Inflammatory macrophage (primary cell): ENCODE measurements at places on chromosomes 11 and 22.

DNA sequence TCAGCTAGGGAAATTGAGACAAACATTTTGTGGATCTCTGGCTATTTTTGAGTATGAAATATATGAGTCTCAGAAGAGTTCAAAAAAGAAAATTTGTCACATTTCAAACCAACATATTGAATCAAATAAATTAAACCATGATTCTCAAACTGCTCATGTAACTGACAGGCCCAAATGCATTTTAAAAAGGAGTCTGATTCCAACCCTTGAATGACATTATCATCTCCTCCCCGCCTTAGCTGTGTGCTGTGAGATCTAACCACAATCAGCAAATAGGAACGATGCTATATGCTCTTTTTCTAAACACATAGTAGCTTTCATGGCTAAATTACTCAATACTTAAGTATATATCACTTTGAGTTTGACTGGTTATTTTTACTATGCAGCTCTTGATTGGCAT is 57.1 kb downstream of the EFCAB6 start:
- DNase-seq, result no peak

GRCh38 chr11:79439886-79440570 is 802 bp downstream of the TENM4 start:
- DNase-seq, result peak; percentile 9

GRCh38 chr11:984546-984945 is 52.0 kb downstream of the MUC6 start:
- DNase-seq, result no peak

DNA sequence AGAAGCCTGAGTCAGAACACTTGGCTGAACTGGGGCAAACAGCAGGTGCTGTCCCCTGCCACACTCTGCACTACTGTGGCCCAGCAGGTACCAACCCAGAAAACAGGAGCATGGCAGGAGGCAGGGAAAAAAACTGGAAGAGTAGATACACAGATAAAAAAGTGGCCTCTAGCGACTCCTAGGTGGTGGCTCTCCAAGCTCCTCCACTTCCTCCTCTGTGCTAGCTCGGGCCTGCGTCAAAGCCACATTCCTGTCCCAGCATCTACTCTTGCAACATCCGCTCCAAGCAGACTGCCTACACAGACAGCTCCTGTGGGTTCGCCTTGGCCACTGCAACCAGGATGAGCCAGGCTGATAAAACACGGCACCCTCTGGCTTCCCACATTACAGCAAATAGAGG is 6.9 kb downstream of the OR8B12 start:
- DNase-seq, result peak; percentile 78

DNA sequence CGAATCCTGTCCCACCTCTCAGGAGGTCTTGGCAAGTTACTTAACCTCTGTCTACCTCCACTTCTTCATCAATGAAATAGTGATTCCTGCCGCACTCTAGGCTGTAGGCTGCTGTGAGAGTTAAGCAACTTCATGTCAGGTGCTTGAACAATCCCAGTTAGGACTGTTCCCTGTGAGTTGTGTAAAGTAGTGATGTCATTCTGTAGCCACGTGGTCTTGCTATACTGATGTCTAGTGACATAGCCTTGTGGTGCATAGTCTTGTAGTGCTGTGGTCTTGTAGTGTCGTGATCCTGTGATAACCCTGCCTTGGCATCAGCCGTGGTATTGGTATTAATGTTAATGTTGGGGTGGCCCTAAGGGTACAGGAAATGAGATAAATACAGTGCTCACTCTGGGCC is 30.3 kb upstream of the PRR5 start:
- DNase-seq, result peak; percentile 91

GRCh38 chr11:10375280-10375971 is 70.6 kb downstream of the ADM start:
- no peak for DNase-seq

GRCh38 chr22:19970479-19971275 is 29.1 kb upstream of the TXNRD2 start:
- peak; percentile 56 for DNase-seq

- DNase-seq, result no peak
Measured at GRCh38 chr11:102929166-102929565, 26.4 kb downstream of the MMP13 start.

DNA sequence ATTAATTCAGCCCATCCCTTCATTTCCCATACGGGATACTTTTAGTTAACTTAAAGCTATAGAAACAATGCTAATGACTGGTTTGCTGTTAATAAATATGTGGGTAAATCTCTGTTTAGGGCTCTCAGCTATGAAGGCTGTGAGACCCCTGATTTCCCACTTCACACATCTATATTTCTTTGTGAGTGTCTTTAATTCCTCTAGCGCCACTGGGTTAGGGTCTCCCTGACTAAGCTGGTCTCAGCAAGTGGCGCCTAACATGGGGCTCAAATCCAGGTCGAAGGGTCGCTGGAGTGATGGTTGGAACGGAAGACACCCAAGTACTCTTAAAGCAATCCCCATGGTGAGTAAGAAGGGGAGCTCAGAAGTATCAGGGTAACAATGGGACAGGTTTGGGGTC is 14.4 kb upstream of the OOSP1 start:
- no peak for DNase-seq

DNA sequence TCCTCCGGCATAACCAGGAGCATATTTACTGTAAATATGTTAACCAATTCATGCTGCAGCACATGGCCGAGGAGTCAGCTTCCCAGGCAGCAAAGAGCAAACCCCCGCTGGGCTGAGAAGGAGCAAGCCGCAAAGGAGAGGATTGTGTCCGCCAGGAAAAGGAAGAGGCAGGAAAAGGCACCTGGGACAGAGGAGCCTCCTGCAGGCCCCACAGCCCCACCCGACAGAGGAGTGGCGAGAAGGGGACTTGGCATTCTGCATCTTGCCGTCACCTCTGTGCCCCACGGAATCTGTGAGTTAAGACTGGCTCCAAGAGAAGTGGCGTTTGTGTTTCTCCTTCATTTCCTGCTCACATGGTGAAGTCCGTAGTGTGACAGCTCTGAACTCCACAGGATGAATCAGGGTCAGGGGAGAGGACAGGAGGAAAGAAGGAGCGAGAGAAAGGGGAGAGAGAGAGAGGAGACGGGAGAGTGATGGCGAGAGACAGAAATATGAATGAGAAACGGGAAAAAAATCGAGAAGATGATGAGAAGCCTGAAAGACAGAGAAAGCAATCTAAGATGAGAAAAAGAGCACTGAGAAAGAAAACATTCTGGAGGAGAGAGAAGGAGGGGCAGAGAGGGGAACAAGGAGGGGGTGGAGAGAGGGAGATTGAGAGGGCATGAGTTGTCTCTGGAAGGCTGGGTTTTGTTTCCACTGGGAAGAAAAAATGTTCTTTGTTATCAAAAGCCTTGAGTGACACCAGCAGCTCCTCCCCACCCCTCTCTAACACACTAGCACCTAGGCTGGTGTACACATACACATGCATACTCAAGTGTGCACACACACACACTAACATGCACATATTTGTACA is 489.6 kb downstream of the MN1 start:
- no peak for DNase-seq

DNA sequence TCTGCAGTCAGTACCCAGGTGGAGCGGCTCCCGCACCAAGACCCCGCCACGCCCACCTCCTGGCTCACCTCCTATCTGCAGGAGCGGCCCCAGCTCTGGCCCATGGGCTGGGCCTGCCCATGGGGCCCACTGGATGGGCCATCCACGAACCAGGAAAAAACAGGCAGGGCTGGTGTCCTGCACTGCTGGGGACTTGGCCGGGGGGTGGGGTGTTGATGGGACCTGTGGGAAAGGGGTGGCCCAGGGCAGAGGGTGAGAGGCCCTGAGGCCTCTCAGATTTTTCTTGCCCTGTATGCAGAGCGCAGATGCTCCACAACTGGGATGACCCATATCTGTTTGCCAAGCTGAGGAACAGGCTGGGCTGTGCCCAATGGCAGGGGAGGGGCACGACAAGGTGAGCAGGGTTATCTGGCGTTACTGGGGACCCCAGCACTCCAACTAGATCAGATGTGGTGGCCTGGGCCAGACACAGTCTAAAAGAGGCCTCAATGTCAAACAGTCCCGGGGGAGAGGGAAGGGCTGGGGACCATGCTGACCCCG is 2.7 kb upstream of the PIM3 start:
- no peak for DNase-seq

GRCh38 chr22:49480896-49481658 is 346.6 kb downstream of the BRD1 start:
- no peak for DNase-seq

DNA sequence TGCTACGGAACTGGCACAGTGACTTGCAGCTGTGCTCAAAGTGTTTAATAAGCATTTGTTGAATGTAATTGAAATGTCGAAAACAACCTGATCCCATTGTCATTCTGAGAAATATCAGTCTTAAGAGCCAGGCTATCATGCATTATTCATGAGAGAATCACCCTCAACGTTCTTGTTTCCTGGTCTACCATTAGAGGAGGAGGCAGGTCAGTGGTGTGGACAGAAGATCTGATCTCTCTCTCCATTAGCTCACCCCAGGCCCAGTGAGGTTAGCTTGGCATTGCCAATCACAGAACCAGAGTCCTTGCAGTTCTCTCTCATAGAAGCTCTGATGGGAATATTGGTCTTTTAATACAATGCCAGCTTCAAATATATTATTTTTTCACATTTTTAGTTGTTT is 121.1 kb upstream of the SPON1 start:
- no peak for DNase-seq

DNA sequence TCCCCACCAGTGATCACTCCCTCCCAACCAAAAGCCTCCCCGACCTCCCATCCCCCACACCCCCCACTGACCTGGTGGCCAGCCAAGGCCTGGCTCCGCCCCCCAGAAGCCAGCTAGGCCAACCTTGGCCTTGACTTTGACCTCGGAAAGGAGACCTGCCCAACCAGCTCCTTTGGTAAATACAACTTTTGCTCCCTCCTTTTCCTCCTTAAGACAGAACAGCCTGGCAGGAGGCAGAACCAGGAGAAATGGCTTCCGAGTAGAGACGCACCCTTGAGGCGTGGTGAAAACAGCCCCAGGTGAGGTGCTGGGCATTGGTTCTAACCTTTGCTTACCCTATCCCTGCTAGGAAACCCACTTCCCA is 27.0 kb downstream of the PLEKHA7 start:
- DNase-seq, result no peak

DNA sequence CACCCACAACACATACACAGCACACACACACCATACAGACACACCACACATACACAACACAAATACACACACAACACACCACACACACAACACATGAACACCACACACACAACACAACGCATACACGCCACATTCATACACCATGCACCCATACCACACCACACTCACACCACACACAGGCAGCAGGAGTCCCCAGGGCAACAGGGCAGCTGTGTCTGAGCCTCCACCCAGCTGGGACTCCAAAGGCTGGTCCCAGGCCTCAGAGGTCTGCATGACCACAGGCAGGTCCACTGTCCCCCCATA is 3.3 kb upstream of the WNT7B start:
- no peak for DNase-seq

GRCh38 chr11:122628810-122629555 is 26.5 kb upstream of the UBASH3B start:
- peak; percentile 89 for DNase-seq

- no peak for DNase-seq
Measured at GRCh38 chr22:46416891-46417580, 81.5 kb downstream of the TRMU start.

GRCh38 chr11:68287419-68287818 is 15.6 kb upstream of the C11orf24 start:
- no peak for DNase-seq

- no peak for DNase-seq
Measured at GRCh38 chr11:77407613-77408012, 66.3 kb downstream of the PAK1 start.

DNA sequence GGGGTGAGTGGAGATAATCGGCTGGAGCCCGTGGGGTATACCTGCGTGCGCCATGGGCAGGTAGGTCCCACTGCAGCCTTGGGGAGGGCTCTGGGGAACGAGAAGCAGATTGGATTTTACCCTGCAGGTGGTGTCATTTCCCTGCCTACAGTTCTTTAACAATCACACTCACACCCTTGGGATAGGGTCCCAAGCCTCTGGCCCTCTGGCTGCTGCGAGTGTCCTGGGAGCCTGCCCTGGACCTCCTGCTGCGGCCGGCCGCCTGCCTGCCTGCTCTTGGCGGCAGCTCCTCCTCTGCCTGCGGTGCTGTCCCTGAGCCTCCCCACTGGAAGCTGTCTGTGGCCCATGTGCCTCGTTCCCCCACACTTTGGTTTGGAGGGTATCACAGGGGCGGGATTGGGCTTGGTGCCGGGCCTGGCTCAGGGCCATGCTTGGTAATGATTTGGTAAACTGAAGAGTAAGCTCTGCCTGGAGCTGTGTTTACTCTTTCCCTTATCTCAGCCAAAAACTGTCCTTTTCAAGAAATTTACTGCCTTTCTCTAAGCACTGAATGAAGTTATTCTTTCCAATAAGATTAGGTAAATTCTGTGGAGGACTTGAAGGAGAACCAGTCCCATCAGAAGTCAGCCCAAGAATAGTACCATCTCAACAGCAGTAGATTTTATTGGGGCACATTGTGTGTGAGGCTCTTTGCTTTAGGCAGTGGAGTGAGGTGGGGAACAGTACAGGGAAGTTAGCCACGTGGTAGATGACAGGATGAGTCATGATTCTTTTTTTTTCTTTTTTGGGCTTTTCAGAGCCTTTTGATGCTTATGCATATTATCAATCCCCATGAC is 53.7 kb downstream of the TBC1D22A start:
- DNase-seq, result peak; percentile 71

- no peak for DNase-seq
Measured at GRCh38 chr11:59225017-59225416, 12.3 kb upstream of the MPEG1 start.

DNA sequence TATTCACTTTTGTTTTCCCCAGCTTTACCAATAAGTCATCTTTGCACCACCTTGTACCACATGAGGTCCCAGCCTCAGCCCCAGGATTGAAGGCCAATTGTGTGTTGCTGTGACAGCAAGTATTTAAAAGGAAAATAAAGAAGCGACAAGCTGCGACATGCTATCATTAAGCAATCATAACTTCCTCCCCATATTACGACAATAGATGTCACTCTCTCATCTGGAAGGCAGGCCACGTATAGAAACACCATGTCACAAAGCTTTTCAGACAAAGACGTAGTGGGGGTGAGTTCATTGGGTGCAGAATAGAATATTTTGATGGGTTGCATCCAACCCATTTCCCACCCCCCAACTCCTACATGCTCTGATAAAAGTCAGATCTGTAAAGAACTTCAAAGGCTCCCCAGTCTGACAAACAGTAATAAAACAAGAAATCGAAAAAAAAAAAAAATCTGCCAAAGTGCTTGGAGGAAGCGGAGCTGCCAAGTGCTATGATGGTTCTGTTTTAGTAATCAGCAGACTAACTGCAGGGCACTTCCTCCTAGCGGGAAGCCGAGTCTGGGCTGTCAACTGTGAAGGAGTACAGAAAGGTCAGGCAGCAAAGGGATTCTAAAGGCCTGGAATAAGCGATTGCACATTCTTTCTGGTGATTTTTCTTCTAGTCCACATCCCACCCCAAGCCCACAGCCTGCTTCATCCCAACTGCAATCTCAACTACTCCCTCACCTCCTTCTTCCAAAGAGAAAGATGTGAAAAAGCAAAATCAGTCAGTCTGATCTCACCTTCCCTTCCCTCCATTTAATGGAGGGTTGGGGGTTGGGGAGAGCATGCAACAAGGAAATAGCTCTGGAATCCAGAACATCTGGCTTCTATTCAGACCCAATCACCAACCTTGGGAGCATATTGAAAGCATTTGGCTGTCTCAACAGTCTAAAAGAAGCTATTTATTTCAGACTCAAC is 131.4 kb upstream of the UBASH3B start:
- DNase-seq, result peak; percentile 77
